ENCODE measurements at places on chromosomes 7 and 10.

- peak; percentile 99 for DNase-seq
- no peaks in the 10 kb centered on the region for H3K27me3 ChIP-seq
- H3K36me3 ChIP-seq, result no peaks in the 10 kb centered on the region
- H3K4me1 ChIP-seq, result peaks cover 61% of the 10 kb centered on the region
- no peak overlapping the region for H3K4me3 ChIP-seq
Observed at GRCh38 chr7:30799206-30799975, 28.2 kb downstream of the MINDY4 start.

DNA sequence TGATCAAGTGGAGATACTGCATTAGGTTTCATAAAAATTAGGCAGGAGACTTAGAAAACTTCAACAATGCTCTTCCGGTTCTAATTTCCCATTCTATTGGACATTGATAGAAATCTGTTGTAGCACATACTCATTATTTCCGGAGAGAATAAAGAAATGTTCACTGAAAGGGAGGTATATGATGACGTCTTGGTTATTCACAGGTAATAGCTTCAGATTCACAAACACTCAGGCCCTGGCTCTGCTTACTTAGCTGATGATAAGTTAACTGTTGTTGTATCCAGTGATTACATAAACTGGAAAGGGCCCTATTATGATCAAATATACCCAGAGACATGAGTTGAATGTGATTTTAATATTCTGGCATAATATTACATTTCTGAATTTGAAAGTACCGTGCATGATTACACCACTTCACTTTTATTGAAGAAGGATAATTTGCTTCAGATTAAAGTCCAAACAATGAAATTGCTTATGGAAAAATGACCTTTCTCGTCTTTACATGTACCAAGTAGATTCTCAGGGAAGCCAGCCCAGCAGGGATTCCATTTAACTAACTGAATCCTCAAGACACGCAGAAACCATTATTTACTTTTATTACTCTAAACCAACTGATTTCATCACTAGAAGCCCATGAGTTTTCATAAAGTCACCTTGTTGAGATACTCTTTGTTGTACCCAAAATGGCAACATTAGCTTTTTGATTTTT is 288.0 kb upstream of the PITRM1 start:
- H3K27ac ChIP-seq, result no peak overlapping the region
- no peaks in the 10 kb centered on the region for H3K4me1 ChIP-seq
- H3K36me3 ChIP-seq, result no peaks in the 10 kb centered on the region
- no peak for DNase-seq
- no peak overlapping the region for H3K4me3 ChIP-seq

DNA sequence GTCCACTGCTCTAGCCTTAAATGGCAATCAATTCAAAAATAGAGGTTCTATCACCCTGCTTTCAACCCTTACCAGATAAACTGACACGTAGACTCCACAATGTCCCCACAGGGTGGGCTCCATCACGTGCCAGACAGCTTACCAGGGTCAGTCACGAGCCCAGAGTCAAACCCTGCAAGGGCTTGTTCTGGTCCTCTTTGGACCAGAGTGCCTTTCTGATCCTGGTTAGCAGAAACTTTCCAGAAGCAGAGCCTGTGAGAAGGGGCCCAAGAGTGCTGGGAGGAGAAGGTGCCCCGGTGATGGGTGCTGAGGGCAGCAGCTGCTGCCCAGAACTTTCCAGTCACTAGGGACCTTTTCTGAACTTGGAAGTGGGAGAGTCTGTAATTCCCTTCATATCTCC is 354 bp upstream of the GIMAP5 start:
- no peak overlapping the region for H3K27ac ChIP-seq
- no peaks in the 10 kb centered on the region for H3K27me3 ChIP-seq
- H3K4me1 ChIP-seq, result no peaks in the 10 kb centered on the region
- H3K4me3 ChIP-seq, result no peak overlapping the region
- DNase-seq, result no peak
- H3K36me3 ChIP-seq, result no peaks in the 10 kb centered on the region

DNA sequence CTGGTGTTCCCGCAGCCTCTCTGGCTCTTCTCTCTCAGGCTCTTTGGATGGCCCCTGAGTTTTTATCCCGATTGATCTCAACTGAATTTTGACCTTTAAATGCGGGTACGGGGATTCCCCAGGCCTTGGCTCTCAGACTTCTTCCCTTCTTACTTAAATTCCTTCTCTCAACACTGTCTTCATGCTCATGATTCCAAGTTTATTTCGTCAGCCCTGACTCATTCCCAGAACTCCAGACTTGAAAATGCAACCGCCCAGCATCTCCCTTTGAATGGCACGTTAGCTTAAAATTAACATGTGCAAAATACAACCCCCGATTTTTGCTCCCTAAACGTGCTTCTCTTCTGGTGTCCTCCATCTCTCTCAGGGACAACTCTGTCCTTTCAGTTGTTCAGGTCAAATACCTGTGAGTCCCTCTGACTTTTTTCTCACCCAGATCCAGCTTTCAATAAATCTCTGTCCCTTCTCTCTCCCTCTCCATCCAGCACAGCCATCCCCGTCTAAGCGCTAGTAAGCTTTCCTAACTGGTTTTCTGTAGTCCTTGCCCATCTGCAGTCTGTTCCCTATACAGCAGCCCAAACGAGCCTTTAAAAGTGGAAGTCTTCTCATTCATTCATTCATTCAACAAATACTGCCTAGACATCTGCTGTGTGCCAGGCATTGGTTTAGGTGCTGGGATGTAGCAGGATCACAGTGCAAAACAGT is 7.1 kb downstream of the HECW1 start:
- H3K27ac ChIP-seq, result peak overlapping the region; percentile 31
- no peaks in the 10 kb centered on the region for H3K36me3 ChIP-seq
- DNase-seq, result peak; percentile 90
- H3K27me3 ChIP-seq, result peaks cover 14% of the 10 kb centered on the region
- peak overlapping the region; percentile 47 for H3K4me3 ChIP-seq

- H3K27me3 ChIP-seq, result no peaks in the 10 kb centered on the region
- no peak overlapping the region for H3K4me3 ChIP-seq
- no peaks in the 10 kb centered on the region for H3K36me3 ChIP-seq
- peak; percentile 82 for DNase-seq
- H3K4me1 ChIP-seq, result no peaks in the 10 kb centered on the region
Observed at GRCh38 chr7:40232242-40232893, 97.6 kb downstream of the SUGCT start.

- no peak for DNase-seq
- no peaks in the 10 kb centered on the region for H3K36me3 ChIP-seq
- no peak overlapping the region for H3K4me3 ChIP-seq
- H3K27ac ChIP-seq, result no peak overlapping the region
- H3K27me3 ChIP-seq, result no peaks in the 10 kb centered on the region
- H3K4me1 ChIP-seq, result no peaks in the 10 kb centered on the region
Observed at GRCh38 chr7:55651057-55651456, 78.8 kb upstream of the VOPP1 start.

GRCh38 chr10:22625516-22626290 is 88.7 kb downstream of the PIP4K2A start:
- no peaks in the 10 kb centered on the region for H3K27me3 ChIP-seq
- H3K27ac ChIP-seq, result no peak overlapping the region
- H3K4me3 ChIP-seq, result no peak overlapping the region
- H3K36me3 ChIP-seq, result no peaks in the 10 kb centered on the region

- H3K4me1 ChIP-seq, result no peaks in the 10 kb centered on the region
- H3K4me3 ChIP-seq, result no peak overlapping the region
- DNase-seq, result no peak
- H3K27ac ChIP-seq, result no peak overlapping the region
Observed at GRCh38 chr7:73618538-73618937, 5.8 kb downstream of the MLXIPL start.
